Myocyte (in vitro differentiated cells): ENCODE measurements at places on chromosomes 1 and 21. TPM values are rescaled to one million over a fixed set of nuclear protein-coding genes. Genes with fewer than 3 reads are reported as not detected.
A peak's percentile ranks its signal among the peaks of the same experiment; 100 is the strongest.

Gene CYP4A22
- total RNA-seq = not detected in 2 replicates

DNA sequence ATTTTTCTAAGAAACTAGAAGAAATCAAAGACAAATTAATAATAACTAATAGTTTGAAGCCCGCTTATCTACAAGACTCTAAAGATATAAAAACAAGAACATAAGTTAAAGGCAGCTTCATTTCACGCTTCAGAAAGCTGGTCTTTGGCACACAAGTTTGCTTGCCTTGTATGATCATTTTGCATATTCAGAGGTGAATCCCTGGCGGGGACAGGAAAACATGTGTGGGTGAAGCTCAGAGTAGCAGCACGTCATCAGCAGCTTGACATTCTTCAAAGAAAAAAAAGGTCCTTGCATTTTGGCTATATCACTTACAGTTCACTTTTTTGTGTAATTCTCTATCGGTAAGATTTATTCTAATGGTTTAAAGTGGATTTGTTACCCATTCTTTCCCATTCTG, 1911.8 kb downstream of the MRPL39 start:
- no peak for DNase-seq

DNA sequence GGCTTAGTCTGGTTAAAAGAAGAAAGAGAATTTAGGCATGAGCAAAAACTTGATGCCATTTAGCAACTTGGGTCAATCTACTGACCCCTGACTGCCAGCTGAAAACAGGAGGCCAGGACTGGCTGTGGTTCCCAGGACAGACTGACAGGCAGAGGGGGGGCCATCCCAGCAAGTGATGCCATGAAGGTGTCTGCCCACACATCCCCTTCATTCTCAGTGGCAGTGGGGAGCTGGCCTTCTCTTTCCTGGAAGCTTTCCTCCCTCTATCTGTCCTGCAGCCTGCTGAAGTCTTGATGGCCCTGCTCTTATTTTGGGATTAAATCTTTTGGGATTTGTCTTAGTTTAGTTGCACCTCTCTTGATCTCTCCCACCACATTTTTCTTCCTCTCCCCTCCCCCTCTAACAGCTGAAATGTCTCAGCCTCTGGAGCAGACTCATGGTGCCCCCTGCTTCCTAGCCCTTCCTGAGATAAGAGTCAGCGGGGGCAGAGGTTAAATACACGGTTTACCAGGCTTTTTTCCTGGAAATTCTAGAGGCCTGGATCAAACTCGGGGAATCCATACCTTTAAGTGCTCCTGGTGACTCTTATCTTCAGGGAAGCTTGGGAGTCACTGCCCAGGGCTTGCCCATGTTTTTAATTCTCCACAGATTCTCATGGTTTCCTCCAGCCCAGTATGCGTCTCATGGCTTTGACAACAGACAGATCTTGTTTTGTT, 99.5 kb upstream of the TSPAN2 start:
- DNase-seq = no peak

- peak; percentile 19 for DNase-seq
Measured at GRCh38 chr1:221923929-221924598, 182.2 kb upstream of the DUSP10 start.

Gene LEFTY2
- total RNA-seq = 0.78 and 1.7 TPM in 2 replicates

Gene TRIM58
- total RNA-seq = not detected in 2 replicates

- no peak for DNase-seq
Measured at GRCh38 chr1:30040081-30041019, 683.0 kb downstream of the MATN1 start.

Gene VANGL1
- total RNA-seq = 6.9 and 9.1 TPM in 2 replicates

DNA sequence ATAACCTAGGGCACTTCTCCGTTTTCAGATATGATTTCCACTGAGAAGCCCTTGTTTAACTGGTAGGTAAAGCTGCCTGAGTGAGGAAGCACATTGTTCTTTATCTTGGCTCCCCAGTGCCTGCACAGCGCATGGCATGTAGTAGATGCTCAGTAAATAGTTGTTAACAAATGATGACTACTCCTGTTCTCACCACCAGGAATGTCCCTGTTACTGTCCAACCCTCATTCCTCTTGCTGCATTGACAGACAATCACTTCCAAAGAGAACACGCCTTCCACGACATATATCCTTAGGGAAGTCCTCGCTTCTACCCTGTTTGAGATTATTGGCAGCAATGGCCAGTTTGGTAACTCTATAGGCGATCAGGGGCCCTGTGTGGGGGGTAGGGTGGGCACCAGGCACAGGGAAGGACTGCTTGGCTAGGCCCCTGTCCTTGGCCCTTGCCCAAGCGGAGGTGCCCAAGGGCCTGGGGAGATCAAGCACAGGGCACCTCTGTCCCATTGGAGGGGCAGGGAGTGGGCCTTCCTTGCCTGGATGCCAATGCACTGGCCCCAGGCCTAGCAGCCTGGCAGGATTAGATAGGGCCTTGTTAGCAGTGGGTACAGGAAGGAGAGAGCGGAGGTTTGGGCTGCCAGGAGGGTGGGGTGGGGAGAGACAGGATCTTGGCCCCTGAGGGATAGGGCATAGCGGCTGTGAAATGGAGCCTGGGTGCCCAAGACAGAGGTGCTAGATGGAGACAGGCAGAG, 10.2 kb downstream of the NES start:
- DNase-seq = peak; percentile 68

DNA sequence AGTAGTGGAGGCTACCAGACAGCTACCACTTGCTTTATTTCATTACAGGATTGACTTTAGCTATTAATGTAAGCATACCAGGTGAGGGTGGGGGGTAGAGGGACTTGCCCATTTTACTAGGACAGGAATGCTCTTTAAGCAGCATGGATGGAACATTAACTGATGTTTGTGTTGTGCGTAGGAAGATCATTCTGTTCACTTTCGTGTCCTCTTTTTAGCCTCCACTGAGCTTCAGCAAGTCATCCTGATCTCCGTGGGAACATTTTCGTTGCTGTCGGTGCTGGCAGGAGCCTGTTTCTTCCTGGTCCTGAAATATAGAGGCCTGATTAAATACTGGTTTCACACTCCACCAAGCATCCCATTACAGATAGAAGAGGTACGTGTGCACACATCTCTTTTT, 29.3 kb downstream of the IFNGR2 start:
- no peak for DNase-seq

- DNase-seq = peak; percentile 22
Measured at GRCh38 chr21:17613242-17613676, 558 bp upstream of the BTG3 start.

- DNase-seq = peak; percentile 44
Measured at GRCh38 chr1:94063379-94063778, 57.6 kb downstream of the ABCA4 start.

DNA sequence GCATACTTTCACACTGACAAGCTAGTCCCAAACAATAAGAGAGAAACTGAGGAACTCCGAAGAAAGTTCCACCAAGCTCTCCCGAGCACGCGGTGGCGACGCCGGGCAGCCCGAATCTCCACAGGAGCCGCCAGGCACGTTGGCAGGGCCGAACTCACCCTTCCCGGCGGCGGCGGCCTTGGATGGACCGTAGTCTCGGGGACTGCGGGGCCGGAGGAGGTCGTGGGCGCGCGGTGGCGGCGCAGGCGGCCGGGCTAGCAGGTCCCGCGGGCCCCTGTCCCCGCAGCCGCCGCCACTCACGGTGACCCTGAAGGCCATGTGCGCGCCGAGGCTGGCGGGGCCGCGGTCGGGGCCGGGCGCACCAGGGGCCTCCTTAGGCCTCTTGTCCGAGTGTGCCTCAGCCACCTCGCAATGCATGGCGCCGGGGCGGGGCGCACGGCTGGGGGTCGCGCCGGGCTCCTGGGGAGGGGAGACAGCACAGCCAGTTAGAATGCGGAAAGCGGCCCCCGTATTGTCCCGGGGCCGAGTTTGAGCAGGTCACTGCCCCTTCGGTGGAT, 1.2 kb downstream of the GLIS1 start:
- DNase-seq = no peak

GRCh38 chr1:153946622-153947241, at the start of gene DENND4B:
TSS of gene DENND4B (minus strand) at chr1:153946718. CDS start at chr1:153944374, 2,344 bp downstream.
- DNase-seq = peak; percentile 84

- peak; percentile 87 for DNase-seq
Measured at GRCh38 chr1:116151739-116152576, 40.8 kb downstream of the MAB21L3 start.

DNA sequence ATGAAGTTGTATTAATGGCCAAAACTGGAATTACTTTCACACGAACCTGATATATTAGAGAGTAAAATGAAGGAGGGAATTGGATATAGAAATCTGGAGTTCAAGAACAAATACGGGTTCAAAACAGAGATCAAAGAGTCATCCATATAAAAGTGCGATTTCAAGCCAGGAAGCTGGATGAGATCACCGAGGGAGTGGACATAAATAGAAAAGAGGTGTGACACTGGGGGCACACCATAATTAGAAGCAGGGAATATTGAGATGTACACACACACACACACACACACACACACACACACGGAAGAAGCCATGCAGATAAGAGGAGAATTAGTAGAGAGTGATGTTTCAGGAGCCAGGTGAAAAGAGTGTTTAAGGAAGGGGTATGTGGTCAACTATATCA, 32.3 kb upstream of the PLD5 start:
- DNase-seq = no peak

DNA sequence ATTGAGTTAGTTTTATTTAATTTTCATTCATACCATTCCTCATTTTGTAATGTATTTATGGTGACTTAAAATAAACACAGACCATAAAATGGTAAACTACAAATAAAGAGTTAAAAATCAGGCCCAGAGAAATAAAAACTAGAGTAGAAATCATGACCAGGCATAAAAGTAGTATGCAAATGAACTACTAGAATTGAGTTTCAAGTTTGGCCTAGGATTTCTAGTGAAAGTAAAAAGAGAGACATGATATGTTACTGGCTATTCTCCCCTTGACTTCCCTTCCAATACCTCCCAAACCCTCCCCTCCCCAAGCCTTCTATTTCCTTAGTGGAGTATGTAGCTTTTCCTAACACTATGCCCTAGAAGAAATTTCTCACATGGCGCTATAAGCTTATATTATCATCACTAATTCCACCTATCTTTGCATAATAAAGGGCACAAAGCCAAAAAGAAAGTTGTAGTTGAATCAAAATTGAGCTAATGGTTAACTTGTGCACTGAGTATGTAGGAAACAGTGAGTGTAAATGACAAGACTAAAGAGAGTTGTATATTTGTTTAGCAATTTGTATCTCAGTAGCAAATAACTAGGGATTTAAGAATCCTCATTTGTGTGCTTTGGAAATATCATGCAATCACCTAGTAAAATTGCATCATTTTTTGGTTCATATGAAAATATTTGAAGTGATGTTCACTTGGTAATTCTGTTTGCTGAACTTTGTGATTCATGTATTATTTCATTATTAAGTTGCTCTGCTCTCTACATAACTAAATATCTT, 29.7 kb upstream of the CDC14A start:
- no peak for DNase-seq

DNA sequence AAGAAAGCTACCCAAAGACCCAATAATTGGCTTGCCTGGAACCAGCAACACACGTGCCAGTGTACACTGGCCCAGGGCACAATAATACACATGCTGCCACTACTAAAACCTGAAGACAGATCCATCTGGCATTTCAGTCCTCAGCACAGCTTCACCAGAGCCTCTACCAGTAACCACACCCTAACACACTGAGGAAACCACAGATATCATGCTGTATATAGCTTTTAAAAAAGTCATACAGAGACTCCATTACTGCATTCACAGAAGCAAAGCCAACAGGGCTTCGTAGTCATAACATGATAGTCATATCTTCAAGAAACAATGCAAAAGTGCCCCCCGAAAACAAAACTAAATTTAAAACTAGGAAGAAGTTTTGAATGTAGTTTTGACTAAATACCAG, 40.6 kb upstream of the NEGR1 start:
- DNase-seq = peak; percentile 25

Gene PRDM16
- total RNA-seq = not detected in 2 replicates

- no peak for DNase-seq
Measured at GRCh38 chr1:202858331-202858730, 30.6 kb downstream of the RABIF start.

- no peak for DNase-seq
Measured at GRCh38 chr21:25005388-25005787, 601.9 kb downstream of the MRPL39 start.

DNA sequence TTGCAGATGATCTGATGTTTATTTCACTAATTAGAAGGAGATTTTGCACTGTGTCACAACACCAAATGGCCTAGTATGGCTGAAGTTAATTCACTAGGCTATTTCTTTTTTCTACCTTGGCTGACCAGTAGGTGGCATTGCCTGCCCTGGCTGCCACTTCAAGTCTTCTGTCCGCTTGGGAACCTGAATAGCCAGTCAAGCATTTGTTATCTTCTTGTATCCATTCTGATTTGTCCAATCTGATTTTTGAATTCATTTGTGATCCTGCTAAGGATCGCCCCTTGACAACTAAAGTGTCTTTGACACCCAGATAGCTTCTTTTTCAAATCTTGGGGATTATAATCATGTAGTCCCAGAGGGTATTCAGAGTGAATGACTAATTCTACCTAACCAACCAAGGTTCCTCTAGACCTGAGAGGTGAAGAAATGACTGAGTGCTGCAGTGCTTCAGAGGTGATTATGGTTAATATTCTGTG, 99.4 kb downstream of the GIPC2 start:
- DNase-seq = peak; percentile 86

Gene MASP2
- total RNA-seq = not detected in 2 replicates

Gene MAP1LC3C
- total RNA-seq = 37.5 and 38.4 TPM in 2 replicates

Gene SLC44A5
- total RNA-seq = 0.10 TPM in 1 of 2 replicates, not detected in the other

Gene GCSAML
- not detected in 2 replicates for total RNA-seq

GRCh38 chr1:33180911-33181890, 642 bp downstream of the TRIM62 start:
- DNase-seq = peak; percentile 61

GRCh38 chr1:3283849-3284248, 170.6 kb upstream of the ARHGEF16 start:
- no peak for DNase-seq

GRCh38 chr1:30507016-30507312, 216.4 kb downstream of the MATN1 start:
- DNase-seq = no peak

Gene LCE3D
- total RNA-seq = not detected in 2 replicates

Gene HTR6
- 0.10 TPM in 1 of 2 replicates, not detected in the other for total RNA-seq

Gene NBPF6
- not detected in 2 replicates for total RNA-seq

- DNase-seq = no peak
Measured at GRCh38 chr1:31302709-31303441, 6.0 kb downstream of the ZCCHC17 start.

DNA sequence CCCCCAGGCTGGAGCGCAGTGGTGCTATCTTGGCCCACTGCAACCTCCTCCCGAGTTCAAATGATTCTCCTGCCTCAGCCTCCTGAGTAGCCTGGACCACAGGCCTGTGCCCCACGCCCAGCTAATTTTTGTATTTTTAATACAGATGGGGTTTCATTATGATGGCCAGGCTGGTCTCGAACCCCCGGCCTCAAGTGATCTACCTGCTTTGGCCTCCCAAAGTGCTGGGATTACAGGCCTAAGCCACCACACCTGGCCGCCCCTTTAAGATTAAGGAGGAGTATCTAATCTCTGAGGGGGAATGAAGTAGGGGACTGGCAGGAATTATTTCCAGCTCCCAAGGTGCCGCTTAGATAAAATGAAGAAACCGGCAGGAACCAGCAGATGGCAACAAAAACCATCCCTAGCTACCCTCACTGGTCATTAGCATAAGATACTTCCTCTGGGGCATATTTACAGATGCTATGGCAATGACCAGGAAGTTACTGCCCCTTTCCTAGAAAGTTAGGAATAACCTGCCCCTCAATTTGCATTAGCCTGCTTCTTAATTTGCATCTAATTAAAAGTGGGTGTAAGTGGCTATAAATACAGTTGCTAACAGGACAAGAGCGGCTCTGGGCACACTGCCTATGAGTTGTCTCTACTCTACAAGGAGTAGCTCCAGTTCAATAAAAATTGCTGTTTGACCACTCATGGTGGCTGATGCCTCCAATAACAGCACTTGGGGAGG, 7.1 kb upstream of the NSUN4 start:
- DNase-seq = peak; percentile 25

- no peak for DNase-seq
Measured at GRCh38 chr1:6472391-6472790, 6.4 kb upstream of the TNFRSF25 start.
